ENCODE measurements at places on chromosomes 1 and 21.

GRCh38 chr1:201054091-201054543 lies 30.6 kb upstream of the KIF21B start:
- no peak for DNase-seq

- DNase-seq, result no peak
Measured at GRCh38 chr1:65341381-65341780, 32.0 kb downstream of the DNAJC6 start.

- DNase-seq, result no peak
Measured at GRCh38 chr1:34176830-34177603, at the start of gene C1orf94. Gene C1orf94 (plus strand): TSS chr1:34176907. CDS start chr1:34177790, 883 bp downstream.

- no peak for DNase-seq
Measured at GRCh38 chr1:159791461-159791860, 10.7 kb downstream of the DUSP23 start.
